ENCODE measurements at places on chromosomes 4 and X.

- no peak for DNase-seq
These were observed 13.9 kb downstream of the HCCS start for GRCh38 chrX:11125060-11125459.

GRCh38 chrX:9341291-9342201 is 123.3 kb upstream of the TBL1X start:
- peak; percentile 87 for DNase-seq

GRCh38 chr4:48653217-48654014 is 126.7 kb downstream of the FRYL start:
- DNase-seq, result no peak

DNA sequence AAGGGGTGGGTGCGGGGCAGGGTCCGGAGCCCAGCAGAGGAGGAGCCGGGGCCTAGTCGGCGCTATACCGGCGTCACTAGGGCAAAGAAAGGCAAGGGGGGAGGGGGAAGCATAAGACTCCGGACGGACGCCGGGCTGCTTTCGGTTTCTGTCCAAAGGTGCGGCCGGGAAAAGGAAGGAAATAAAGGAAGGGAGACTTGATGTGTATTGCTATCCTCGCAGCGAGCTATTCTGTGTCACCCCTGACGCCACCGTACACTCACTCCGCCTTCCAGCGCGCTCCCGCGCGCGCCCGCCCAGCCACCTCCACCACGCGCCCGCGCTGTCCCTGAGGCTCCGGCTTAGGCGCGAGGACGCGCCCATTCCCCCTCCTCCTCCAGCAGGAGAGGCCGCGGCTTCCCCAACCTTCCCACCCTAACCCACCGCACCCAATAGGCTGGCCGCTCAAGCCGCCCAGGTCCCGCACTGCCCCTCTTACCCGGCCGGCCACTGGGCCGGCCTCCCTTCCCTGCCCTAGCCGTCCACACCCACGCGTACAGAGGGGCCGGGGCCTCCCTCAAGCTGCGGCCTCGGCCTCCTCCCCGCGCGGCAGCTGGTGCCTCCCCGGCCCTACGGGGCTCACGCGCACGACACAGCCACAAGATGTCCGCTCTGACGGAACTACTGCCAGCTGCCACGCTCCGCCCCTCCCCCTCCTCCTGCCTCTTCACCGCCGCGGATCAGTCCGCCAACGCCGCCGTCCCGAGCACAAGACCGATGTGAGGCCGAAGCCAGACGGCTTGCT is at the start of gene UBE2D3:
Gene UBE2D3 (minus strand): TSS at position 662 of the 784 bp plus-strand sequence. CDS start 1,043 bp downstream, outside the sequence.
- peak; percentile 98 for DNase-seq

DNA sequence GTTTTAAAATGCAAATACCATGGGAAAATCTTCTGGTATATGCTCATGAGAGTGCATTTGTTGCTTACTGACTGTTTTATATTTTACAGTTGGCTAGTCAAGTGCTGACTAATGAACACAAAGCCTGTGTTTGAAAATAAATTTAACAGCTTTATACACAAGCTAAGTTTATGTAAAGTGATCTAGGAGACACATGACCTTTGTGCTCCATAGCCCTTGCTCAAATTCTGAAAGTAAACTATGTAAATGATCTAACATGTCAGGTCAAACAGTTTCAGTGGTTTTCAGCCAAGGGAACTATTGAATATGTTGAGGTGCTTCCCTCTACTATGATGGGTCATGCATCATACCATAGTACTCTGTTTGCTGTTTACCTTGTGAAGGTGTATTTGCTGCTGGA is 36.7 kb downstream of the DIAPH2 start:
- DNase-seq, result no peak

- DNase-seq, result no peak
These were observed 39.3 kb upstream of the MXD4 start for GRCh38 chr4:2301225-2301642.

DNA sequence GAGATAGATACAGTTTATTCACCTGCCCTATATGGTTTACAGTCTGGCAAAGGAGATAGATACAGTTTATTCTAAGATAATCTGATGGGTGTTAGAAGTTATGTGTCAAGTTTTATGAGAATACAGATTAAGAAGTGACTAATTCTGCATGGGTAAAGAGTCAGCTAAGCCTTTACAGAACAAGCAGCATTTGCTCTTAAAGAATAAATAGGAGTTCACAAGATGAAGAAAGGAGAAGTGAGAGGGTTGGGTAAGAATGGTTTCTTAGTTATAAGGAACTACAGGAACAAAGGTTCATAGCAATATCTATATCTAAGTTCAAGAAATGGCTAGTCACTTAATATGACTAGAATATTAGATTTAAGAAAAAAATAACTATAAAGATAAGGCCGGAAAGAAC is 47.6 kb downstream of the THOC2 start:
- peak; percentile 59 for DNase-seq

DNA sequence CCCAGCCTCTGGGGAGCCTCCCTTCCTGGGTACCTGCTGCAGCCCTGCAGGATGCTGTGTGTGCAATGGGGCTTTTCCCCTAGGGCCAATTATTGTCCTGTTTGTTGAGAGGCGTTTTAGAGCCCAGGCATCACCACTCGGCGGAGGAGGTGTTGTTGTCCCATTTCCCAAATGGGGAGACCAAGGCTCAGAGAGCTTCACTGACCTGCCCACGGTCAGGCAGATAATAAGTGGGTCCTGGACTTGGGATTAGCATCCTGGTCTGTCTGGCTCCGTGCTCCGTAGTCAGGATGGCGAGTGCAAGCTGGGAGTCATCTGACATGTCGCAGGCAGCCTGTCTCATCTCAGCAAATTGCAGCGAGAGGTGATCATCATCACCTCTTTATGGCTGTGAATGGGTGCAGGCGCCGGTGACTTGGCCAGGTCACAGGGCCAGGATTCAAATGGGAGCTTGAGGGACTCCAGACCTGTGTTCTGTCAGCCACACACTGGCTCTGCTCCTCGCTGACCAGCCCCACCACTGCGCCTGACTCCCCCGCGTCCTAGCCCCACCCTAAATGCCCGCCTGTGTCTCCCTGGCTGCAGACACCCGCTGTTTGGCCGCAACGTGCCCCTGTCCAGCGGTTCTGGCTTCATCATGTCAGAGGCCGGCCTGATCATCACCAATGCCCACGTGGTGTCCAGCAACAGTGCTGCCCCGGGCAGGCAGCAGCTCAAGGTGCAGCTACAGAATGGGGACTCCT is 16.6 kb downstream of the HTRA3 start:
- no peak for DNase-seq

DNA sequence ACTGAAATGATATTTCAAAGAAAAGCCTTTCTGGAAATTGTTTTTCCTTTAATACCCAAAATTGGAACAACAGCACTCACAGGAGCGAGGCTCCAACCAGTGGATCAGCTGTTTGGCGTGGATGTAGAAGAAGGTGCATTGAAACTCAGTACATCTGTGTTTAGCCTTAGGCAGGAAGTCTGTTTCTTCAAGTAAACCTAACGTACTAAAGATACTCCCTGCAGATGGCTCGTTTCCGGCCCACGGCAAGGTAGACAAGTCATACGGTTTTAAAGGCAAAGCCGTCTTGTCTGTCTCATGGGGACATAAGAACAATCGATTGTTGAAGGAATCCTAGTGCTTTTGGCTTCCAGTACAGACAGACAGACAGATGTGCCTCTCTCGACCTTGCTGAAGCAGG is 50.0 kb upstream of the CLCN4 start:
- no peak for DNase-seq

DNA sequence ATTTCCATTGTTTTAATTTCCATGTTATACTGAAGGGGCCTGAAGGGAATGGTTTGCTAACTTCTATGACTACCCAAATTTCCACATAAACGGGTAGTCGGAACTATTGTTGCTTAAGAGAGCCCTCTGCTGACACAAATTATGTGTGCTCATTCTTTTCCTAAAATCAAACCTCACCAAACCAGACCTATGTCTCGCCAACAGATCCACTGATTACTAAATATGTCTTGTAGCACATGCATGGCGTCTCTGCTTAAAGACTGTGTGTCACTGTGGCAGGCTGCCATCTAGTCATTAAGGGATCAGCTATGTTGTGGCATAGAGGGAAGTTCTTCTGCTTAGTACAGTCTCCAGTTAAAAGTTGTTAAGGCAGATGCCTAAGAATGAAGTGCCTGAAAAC is 25.1 kb downstream of the PIR start:
- DNase-seq, result peak; percentile 50

DNA sequence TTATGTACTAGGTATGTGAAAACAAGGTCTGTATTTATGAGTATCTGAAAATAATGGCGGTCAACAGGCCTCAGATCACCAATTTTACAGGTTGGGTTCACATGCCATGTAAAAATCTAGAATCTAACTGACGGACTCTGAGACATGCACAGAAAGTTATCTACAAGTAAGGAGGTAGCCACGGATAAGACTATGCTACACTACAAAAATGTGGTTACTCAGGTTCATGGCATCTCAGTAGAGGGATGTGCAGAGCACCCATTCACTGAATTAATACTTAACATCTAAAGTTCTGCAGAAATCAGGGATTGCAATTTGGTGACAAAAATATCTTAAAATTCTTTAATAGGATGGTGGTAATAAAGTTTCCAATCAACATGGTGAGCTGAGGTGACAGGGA is 155.9 kb downstream of the APBB2 start:
- no peak for DNase-seq

- DNase-seq, result no peak
These were observed 189.6 kb downstream of the TMEM47 start for GRCh38 chrX:34467437-34467836.

DNA sequence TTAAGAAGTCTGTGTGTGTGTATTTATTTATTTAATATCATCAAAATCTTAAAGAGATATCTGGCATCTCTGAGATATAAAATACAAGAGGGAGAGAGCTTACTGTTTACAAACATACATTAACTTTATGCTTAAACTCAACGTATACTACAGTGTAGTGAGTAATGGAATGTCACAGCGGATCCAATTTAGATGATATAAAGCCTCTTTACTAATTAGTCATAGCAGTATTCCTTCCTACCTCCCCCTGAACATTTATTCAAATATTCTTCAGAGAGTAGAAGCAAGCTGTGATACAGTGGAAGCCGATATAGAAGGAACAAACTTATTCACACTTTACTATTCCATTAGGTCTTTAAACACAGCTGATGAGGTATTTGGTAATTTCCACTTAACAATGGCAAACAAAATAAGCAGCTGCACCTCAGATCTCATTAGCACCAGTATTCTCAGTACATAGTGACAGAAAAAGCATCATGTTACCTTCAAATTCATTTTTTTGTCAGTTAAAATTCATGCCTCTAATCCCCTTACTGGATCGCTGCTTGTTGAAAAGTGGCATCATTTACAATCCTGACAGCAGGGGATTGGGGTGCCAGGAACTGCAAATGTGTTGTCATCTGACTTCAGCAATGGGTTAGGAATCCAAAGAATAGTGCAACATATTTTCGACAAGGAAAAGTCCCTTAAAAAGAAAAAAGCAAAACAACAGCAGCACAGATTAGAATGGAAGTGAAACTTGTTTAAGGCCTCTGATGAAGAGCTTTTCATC is 658.7 kb upstream of the EPHA5 start:
- no peak for DNase-seq

DNA sequence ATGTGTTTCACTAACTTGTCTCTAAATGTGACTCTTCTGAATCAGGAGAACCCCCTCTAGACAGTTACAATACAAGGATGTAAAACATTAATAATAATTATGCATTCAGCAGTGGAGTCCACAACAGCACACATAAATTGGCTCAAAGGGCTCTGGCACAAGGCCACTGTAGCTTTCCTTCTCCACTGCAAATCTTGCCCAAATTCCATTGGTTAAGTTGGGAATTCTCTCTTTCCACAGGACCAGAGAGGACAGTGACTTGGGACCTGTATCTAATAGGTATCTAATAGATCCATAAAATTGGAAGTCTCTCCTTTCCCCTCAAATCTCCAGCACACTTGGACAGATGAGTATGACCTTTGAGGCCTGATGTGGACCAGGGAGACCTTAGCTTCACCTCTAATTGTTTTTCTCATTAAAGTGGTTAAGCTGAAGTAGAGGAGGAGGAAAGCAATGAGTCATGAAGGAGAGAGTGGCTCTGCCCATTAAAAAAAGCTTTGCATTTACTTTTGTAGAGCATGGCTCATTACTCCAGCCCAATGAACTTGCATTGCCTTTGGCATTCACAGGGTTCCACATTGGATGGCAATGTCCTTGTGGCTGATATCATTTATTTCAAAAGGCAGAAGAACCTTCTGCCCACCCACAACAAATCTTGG is 72.3 kb upstream of the SH3RF1 start:
- DNase-seq, result no peak

GRCh38 chr4:101008503-101008902 is 338.8 kb downstream of the PPP3CA start:
- no peak for DNase-seq

- peak; percentile 65 for DNase-seq
These were observed 62.7 kb downstream of the GAB1 start for GRCh38 chr4:143399113-143399949.

GRCh38 chr4:157358439-157358838 is 137.9 kb downstream of the GRIA2 start:
- no peak for DNase-seq

DNA sequence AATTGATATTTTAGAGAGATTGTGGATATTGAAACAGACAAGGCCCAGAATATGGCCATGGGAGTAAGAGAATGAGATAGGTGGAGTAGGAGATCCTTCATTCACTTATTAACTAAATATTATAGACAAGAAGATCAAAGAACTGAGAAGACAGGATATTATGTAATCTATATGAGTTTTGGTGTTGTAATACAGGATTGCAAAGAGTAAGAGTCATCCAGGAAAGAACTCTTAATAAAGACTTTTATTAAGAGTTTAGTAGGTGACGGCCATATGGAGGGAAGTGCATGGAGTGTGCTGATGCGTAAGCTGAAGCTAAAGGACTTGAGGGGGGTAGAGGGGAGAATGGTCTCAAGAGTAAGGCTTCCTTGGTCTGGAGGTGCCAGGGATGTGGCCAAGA is 153.7 kb downstream of the VEGFC start:
- no peak for DNase-seq

DNA sequence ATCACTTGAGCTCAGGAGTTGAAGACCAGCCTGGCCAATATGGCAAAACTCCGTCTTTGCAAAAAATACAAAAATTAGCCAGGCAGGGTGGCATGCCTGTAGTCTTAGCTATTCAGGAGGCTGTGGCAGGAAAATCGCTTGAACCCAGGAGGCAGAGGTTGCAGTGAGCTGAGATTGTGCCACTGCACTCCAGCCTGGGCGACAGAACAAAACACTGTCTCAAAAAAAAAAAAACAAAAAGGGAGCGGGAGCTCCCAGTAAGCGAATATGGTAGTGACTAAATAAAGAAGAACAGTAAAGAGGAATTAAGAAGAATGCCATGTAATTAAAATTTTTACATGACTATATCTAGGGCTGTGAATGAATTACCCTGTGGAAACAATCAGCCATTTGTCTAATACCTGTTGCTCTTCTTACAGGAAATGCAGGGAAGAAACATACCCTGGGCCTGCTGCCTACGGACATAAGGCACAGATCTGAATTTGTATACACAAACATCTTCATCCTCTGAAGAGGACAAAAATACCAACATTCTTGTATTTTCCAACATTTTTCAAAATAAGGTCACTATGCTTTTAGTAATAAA is 11.4 kb downstream of the WDFY3 start:
- DNase-seq, result no peak

GRCh38 chr4:183471946-183472708 is 27.7 kb downstream of the CDKN2AIP start:
- peak; percentile 92 for DNase-seq

All from suppressor macrophage treated with lipopolysaccharide for 4 hours (primary cell).